NCI-H510A treated with DMSO at 0.1 percent for 48 hours (cell line): ENCODE measurements at places on chromosomes 4 and X.

DNA sequence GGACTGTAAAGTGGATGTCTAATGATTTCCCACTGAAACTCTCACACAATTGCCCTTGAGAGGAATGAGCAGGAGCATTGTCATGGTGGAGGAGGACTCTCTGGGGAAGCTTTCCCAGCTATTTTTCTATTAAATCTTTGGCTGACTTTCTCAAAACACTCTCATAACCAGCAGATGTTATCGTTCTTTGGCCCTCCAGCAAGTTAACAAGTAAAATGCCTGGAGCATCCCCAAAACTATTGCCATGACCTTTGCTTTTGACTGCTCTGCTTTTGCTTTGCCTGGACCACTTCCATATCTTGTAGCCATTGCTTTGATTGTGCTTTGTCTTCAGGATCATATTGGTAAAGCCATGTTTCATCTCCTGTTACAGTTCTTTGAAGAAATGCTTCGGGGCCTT is 120.2 kb upstream of the PDE5A start:
- no peak for DNase-seq

- no peak for DNase-seq
These were observed 39.4 kb upstream of the PHOX2B start for GRCh38 chr4:41787931-41788330.

DNA sequence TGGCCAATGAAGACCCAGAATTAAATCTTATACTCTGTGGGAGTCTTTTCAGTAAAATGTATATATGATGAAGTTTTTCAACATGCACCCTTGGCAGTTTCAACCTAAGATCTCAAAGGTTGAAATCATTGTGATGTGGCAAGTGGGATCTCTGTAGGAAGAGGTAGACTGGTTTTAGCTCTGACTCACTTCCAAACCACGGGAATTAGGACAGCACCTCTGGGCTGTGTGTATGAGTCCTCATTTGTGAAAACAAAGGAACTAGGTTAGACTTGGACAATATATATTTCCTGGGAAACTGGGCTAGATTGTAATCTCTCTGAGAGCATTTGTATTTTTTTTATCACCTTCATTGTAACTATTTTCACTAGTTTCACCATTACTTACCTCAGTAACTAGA is 333.0 kb downstream of the ADGRL3 start:
- DNase-seq = no peak

- no peak for DNase-seq
These were observed at the start of gene MAGEB6B for GRCh38 chrX:26160301-26160700. TSS of gene MAGEB6B (plus strand) at chrX:26160601. CDS start at chrX:26160601, 0 bp downstream.

DNA sequence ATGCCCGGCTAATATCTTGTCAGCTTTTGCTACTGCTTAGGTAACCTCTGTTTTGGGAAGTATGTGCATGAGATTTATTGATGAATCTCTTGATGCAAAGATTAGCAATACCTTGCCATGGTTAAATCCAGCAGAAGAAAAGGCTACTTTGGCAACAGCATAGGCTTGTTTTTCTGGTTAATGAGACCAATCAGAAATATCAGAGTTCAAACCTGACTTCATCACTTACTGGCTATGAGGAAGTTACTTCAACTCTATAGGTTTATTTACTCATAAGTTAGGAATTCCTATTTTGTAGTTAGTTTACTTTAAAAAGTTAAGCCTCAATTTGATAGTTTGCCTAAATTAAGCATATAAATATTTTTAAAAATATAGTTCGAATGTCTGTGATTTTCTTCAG is 93.1 kb downstream of the PDLIM5 start:
- no peak for DNase-seq

DNA sequence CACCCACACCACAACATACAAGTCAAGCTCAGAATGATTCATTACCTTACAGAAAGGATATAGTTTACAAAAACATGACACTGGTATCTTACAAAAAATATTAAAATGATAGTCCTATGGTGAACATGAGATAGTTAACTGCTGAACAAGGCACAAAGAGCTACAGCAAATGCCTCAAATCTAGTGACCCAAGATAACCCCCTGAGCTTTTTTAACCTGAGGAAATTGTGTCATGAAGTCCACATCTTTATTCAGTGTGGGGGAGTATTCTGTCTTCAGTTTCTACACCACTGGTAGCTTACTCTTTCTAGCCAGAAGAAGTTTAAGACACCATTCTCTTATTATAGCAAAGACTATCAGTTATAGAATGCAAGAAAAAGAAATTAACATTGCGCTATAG is 218.7 kb downstream of the MAPK10 start:
- no peak for DNase-seq

- DNase-seq = no peak
These were observed 202.2 kb upstream of the GPRIN3 start for GRCh38 chr4:89509708-89510281.

DNA sequence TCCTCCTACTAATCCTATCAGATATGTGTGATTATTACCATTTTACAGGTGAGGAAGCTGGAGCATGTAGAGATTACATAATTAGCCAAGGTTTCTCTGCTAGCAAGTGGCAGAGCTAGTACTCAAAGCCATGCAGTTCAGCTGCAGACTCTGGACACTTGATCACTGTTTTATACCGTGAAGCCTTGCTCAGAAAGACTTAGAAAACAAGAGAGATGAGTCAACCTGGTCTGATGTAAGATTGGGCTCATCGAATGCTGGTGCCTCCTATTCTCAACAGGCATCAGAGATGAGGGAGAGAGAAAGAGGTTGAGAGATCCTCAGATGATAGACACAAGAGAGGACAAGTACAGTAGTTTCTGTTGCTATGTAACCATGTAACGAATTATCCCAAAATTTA is 19.0 kb upstream of the PDE5A start:
- DNase-seq = no peak

- no peak for DNase-seq
These were observed 27.7 kb downstream of the METTL14 start for GRCh38 chr4:118712872-118713271.

DNA sequence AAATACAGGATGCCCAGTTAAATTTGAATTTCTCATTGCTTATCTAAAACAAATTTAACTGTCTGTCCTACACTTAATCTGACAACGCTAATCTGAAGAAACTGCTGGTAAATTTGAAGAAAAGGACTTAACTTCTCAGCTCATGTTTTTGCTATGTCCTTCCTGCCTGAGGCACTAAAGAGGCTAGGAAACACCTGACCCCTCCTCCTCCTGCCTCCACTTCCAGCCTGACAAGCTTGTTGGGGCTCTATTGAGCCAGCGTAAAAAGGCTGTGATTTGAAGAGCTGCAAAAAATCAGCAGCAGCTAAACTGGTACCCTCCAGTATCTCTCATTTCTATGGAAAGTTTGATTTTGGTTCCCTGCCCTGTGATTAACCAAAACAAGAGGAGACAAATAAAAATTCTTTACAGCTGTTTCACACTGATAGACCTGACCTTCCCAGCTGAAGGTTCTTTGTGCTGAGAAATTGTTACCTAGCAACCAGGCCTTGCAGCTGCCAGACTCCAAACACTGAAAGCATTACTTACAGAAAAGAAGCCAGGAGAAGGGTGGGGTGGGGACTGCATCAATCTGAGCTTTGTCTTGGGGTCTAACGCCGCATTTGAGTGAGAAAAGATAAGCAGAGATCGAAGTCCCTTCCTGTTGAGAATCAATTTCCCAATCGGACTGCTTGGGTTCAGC is 35.0 kb downstream of the DCX start:
- peak; percentile 30 for DNase-seq

DNA sequence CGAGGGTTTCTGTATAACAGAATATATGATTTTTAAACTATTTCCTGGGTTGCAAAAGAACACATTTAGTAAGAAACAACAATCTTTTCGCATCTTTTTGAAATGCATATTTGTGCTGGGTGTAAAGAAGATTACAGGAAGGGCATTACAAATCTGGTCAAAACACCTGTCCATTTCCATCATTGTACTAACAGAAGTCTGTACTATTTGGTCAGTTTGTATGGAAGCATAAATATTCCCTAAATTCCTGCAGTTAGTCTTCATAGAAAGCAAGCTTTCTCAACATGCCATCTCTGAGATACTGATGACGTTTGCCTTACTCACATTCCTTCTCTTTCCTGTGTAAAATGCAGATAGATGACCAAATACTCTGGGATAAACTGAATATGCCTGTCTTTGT is 203.3 kb downstream of the NWD2 start:
- DNase-seq = no peak

GRCh38 chrX:13693341-13693961 is 4.5 kb downstream of the RAB9A start:
- DNase-seq = no peak

DNA sequence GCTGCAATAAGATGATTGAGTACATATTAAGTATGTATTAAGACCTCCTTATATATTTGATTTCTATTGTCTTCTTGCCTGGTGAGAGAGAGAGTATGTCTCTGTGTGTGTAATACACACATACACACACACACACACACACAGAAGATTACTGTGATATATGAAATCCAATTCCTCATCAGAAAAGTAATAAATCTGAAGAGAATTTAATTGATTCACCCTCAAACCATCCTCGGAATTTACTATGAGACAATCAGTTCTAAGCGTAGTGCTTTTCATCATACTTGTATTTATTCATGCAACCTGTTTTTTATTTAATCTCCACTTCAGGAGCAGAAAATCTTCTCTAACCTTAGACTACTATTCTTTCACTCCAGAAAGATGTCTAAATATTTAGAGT is 62.3 kb upstream of the TLL1 start:
- DNase-seq = no peak

- no peak for DNase-seq
These were observed 68.3 kb downstream of the FMR1NB start for GRCh38 chrX:148049441-148049840.

- DNase-seq = no peak
These were observed 101.9 kb downstream of the QRFPR start for GRCh38 chr4:121278811-121279368.

DNA sequence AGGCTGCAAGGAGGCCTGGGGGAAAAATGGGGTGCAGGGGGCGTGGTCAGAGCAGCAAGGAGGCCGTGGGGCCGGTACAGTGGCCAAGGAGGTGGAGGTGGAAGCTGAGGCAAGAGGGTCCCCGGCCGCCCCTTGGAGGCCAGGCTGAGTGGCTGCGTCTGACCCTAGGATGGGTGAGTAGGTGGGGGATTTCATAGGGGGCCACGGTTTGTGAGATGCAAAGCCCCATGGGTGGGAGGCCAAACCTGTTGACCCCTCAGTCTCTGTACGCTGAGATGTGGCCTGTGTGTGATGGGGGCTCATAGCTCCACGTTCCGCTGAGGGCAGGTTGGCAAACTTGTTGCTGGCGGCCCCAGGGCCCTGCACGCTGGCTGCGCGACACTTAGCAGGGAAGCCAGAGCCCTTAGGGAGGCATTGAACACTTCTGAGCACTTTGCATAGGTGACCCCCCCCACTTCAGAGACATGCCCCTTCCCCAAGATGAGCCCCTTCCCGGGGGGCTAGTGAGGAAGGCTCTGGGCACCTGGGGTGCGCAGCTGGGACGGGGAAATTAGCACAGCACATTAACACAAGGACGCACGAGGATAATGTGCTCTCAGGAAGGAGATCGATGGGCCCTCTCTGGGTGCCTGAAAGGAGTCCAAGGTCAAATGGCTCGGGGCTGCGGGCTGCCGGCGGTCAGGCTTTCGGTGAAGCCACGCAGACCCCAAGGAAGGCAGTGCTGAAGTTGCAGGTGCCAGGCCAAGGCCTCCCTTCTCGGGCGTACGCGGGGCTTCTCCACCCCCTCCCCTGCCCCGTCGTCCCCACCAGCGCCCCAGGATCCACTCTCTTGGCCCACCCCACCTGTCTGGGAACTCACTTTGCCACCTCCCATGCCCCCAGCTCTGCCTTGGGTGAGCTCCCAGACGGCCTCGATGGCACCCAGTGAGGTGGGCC is 107.4 kb downstream of the HMX1 start:
- no peak for DNase-seq

GRCh38 chrX:39828971-39829370 is 268.8 kb downstream of the BCOR start:
- no peak for DNase-seq

GRCh38 chr4:138327338-138327737 is 85.2 kb upstream of the SLC7A11 start:
- DNase-seq = no peak

- DNase-seq = no peak
These were observed 45.3 kb downstream of the RPA4 start for GRCh38 chrX:96929036-96929435.

- no peak for DNase-seq
These were observed 11.2 kb downstream of the FAM9C start for GRCh38 chrX:13033193-13033592.

GRCh38 chr4:25656031-25656430 is 380 bp downstream of the SLC34A2 start:
- DNase-seq = peak; percentile 29

GRCh38 chrX:19747652-19748610 is 139.5 kb downstream of the SH3KBP1 start:
- no peak for DNase-seq

DNA sequence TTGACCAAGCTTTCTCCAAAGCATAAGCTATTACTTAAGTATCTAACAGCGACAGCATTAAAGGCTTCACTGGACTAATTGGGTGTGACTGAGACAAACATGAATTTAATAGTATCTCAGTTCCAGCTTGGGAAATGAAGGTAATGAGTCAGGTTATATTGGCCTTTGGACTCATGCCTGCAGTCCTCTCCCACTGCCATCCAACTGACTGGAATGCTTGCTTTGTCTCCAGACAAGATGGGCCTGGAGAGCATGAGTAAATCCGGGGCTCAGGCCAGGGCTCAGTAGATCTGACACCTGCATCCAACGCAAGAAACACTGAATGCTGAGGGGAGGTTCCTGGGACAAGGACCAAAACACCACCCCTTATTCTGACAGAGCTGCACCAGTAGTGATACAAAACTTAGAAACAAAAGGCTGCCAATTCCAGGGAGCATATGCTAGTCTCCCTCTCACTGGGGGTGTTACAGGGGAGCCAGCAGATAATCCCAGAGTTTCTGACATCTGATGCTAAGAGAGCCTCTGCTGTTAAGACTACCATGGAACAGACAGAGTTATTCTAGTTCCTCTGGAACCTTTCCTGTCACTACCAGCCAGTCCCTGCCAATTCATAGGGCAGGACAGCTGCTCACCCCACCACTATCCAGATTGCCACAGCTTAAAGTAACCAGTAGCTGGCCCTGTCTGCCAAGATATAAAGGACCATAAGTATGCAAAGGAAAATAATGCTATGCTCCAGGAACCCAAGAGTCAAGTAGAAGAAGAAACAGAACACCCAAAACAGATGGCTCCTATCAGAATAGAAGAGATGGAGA is 293.8 kb downstream of the IQCM start:
- no peak for DNase-seq

GRCh38 chr4:107419052-107419451 is 301.0 kb downstream of the PAPSS1 start:
- DNase-seq = no peak
